Amniotic epithelial cell (primary cell): ENCODE measurements at places on chromosomes 12 and 14.

DNA sequence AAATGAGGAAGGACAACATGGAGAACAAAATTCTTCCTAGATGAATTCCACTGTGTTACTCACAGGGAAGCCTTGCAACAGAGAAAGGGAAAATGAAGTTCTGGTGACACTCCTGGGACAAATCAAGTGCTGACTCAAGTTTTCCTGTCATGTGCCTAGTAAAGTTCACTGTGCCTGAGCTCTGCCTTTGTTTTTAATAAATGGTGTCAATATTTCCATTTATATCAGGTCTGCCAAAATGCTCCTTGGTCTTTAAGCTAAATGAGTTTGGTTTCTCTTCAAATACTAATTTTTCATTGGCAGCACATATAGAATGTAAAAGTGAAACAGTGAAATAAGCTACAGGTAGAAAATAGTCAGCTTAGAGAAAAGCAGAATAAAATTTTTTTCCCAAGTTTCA is 33.0 kb downstream of the HIGD1C start:
- peak; percentile 69 for DNase-seq

DNA sequence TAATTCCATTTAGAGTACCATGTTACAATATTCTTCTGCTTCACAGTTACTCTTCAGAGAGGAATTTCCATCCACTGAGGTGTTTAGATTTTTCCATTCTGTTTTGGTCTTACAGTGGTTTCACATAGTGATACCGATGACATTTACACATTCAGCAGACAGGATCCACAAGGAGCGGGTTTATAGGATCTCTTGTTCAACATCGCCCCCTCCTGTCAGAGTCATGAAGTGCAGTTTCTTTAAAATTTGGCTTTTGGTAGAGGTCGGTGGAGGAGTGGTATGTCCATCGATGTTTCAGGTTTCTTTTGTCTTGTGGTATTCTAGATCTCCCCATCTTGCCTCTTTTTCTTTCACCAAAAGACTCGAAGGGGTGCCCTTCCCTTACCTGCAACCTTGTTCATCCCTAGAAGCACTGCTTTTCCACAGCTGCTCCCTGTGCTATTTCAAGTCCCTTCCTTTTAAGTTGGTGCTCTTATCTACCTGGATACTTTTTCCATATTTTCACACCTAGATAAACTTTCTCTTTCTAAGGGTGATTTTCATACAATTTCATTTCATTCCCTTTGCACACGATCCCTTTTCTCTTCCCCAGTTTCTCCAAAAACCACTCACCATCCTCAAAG is 181.3 kb downstream of the ITPR2 start:
- peak; percentile 75 for DNase-seq

- DNase-seq = no peak
Observed at GRCh38 chr14:75363570-75364227, 64.1 kb upstream of the JDP2 start.

DNA sequence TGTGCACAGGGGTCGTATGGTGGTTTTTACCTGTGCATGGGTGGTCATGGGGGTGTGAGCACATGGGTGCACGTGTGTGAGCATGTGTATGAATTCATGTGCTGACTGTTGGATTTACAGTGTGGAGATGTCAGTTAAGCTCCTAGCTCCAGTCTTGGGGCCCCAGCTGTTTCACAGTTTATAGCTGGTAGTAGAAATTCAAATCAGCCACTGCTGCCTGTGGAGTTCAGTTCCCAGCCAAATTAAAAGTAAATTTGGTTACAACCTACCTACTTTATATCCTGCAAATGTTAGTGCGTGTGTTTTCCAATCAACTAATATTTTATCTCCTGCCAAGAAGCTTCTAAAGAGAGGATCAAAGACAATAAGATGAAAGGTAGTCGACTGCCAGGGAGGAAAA is 56.0 kb upstream of the HSPB8 start:
- no peak for DNase-seq

- no peak for DNase-seq
Observed at GRCh38 chr14:89296281-89296745, 120.7 kb downstream of the FOXN3 start.

DNA sequence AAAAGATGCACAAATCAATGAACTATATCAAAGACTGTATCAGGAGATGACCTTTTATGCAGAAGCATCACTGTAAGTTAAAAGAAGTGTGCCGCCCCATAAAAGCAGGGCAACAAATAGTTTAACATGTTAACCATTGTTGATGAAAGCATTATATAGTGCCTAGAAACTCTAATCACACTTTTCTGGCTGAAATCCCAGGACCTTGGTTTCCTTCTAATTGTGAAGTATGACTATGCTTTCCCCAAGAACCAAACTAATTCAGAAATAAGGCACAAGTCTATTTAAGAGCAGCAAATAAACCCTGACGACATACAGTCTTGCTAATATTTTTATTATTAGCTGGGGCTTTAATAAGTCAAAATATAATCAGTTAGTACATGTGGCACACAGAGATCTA is 21.7 kb downstream of the RACGAP1 start:
- DNase-seq = peak; percentile 67

GRCh38 chr12:77161944-77162343 is 96.6 kb upstream of the E2F7 start:
- DNase-seq = no peak

DNA sequence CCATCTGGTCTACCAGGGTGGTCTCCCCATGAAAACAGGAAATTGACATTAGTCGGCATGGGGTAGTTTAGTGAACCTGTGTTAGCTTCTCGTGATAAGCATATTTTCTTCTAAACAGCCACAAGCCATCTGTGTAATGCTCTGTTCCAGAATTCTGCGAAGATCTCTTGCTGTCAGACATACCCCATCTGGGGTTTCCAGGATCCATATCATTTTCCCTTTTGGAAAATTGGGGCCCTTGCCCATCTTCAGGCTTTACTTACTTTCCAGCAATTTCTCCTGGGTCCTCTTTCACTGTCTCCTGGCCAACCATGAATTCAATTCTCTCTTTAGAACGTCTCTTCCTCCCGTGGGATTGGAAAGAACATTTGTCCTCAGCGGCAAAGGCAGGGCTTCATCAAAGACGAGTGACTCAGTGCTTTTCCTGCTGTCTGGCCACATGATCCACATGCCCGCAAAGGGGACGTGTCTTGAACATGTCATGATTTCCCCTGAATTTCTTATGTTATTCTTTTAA is 21.4 kb upstream of the NCOR2 start:
- peak; percentile 70 for DNase-seq

DNA sequence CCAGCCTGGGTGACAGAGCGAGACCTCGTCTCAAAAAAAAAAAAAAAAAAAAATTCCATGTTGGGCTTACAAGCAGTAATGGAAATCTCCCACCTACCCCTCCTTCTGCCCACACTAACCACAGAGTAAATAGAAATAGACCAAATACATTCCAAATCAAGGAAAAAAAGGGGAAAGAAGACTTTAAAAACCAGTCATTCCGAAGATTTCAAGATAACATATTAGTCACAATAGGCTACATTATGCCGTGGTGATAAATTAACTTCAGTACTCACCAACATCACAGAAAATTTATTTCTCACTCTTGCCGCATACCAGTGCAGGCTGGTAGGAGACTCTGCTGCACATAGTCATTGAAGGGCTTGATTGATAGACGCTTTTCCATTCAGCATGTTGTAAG is 15.5 kb upstream of the ETV6 start:
- peak; percentile 74 for DNase-seq

DNA sequence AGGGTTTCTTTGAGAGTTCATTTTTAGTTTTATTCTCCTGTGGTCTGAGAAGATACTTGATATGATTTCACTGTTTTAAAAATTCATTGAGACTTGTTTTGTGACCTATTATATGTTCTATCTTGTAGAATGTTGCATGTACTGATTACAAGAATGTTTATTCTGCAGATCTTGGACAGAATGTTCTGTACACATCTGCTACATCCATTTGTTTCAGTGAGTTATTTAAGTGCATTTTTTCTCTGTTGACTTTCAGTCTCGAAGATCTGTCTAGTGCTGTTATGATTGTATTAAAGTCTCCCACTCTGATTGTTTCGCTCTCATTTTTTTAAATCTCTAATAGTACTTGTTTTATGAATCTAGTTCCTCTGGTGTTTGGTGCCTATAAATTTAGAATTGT is 1319.8 kb downstream of the TMEM121 start:
- no peak for DNase-seq

DNA sequence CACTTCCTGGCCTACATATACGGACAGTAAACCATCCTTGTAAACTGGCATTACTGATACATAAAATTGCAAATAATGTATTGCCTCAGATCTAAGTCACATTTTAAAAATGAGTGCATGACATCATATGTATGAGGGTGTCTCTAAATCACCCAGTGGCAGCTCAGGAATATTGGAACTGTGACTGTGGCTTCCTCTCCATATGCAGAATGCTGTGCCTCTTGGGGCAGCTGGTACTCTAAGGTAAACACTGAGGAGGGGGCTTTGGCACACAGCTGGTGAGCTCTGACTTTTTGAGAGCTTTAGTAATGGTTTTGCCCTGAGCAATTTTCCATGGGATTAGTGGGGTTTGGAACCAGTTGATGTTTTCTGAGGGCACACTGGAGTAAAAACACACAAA is 263.7 kb downstream of the BMP4 start:
- no peak for DNase-seq
